Esophagus squamous epithelium (tissue), 5 donors: ENCODE measurements at places on chromosomes 4 and X.
A peak's percentile ranks its signal among the peaks of the same experiment; 100 is the strongest.

DNA sequence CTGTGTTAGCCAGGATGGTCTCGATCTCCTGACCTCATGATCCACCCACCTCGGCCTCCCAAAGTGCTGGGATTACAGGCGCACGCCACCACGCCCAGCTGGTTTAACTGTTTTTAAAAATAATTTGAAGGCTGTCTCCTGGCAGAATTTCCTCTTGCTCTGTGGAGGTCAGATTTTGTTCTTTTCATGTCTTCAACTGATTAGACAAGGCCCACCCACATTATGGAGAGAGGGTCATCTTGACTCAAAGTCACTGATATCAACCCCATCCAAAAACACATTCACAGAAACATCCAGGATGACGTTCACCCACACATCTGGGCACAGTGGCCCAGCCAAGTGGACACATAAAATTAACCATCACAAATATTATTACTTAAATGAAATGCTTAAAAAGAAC, 365.4 kb downstream of the DHRSX start:
- H3K27me3 ChIP-seq = no peaks in the 10 kb centered on the region
- H3K36me3 ChIP-seq = no peaks in the 10 kb centered on the region
- no peaks in the 10 kb centered on the region for H3K4me1 ChIP-seq
- H3K27ac ChIP-seq = no peak overlapping the region
- no peak for DNase-seq

DNA sequence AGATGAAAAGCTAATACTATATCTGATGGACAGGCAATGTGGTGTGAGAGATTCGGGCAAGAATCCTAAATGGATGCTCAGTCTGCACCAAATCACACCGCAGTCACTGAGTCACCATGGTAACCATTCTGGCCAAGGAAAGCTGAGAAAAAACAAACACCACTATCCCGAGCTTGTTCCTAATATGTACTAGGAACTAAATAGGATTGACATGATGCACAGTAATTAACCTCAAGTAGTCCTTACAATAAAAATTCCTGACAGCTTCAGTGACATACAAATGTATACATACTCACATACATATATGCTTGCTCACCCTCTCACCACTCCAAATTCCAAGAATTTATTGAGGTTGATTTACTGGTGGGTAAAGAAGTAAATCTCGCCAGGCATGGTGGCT, 1.1 kb upstream of the RAB40A start:
- H3K4me1 ChIP-seq = no peaks in the 10 kb centered on the region
- H3K4me3 ChIP-seq = no peak overlapping the region
- no peak for DNase-seq
- H3K27me3 ChIP-seq = no peaks in the 10 kb centered on the region
- H3K36me3 ChIP-seq = no peaks in the 10 kb centered on the region

DNA sequence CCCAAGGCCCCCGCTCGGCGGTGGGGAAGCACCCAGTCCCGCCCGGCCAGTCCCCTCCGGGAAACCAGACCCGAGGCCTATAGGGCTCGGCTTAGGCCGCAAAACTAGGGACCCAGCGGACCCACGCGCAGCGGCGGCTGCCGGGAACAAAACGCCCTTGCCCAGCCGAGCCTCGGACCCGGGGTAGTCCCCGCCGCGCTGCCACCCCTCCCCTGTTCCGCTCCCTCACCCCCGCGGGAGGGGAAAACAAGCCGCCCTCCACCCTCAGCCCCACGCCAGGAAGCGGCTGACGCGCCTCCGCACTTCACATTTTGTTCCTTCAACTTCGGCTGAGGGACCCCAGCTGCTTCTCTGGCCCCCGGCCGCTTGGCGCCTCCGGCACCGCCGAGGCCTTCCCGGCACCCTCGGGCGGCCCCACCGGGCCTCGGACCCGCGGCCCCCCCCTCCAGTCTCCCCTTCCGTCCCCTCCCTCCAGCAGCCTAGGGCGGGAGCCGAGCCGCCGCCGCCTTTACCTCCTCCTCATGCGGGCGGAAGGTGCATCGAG, 694 bp downstream of the PDS5A start:
- peak overlapping the region; percentile 79 for H3K4me3 ChIP-seq
- H3K36me3 ChIP-seq = peaks cover 38% of the 10 kb centered on the region
- no peak for DNase-seq
- no peaks in the 10 kb centered on the region for H3K4me1 ChIP-seq
- peak overlapping the region; percentile 99 for H3K27ac ChIP-seq
- H3K27me3 ChIP-seq = no peaks in the 10 kb centered on the region

- peaks cover 8% of the 10 kb centered on the region for H3K4me1 ChIP-seq
- H3K36me3 ChIP-seq = no peaks in the 10 kb centered on the region
- H3K27ac ChIP-seq = no peak overlapping the region
- DNase-seq = no peak
These were observed 31.8 kb downstream of the PDGFC start for GRCh38 chr4:156939801-156940200.

DNA sequence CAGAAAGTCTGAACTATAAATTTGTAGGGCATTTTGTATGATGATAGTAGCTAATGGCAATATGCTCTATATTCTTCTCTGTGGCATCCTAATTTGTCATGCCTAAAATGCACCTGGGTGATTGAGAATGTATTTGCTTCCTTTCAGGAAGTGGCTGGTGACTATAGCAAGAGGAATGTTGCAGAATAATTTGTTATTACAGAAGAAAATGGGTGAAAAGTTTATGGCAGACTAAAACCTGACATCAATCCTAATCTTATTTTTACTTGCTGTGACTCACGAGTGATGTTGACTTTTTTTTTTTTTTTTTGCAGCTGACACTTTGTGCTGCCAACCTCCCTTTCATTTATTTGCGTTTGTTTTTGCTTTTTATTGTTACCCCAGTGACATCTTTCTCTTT, 141.1 kb downstream of the MSL3 start:
- no peaks in the 10 kb centered on the region for H3K36me3 ChIP-seq
- no peaks in the 10 kb centered on the region for H3K4me1 ChIP-seq
- H3K27ac ChIP-seq = no peak overlapping the region
- no peak overlapping the region for H3K4me3 ChIP-seq

GRCh38 chr4:146255874-146256273, 41.5 kb downstream of the REELD1 start:
- H3K4me3 ChIP-seq = no peak overlapping the region
- no peaks in the 10 kb centered on the region for H3K36me3 ChIP-seq
- no peaks in the 10 kb centered on the region for H3K27me3 ChIP-seq
- no peaks in the 10 kb centered on the region for H3K4me1 ChIP-seq
- no peak overlapping the region for H3K27ac ChIP-seq
- no peak for DNase-seq

GRCh38 chr4:38891051-38891983, 23.7 kb downstream of the FAM114A1 start:
- no peaks in the 10 kb centered on the region for H3K27me3 ChIP-seq
- peaks cover 3% of the 10 kb centered on the region for H3K4me1 ChIP-seq
- no peak overlapping the region for H3K4me3 ChIP-seq
- H3K27ac ChIP-seq = no peak overlapping the region
- peaks cover 63% of the 10 kb centered on the region for H3K36me3 ChIP-seq

- DNase-seq = peak; percentile 7
- H3K4me3 ChIP-seq = peak within 1 kb of the TSS; percentile 71
- H3K36me3 ChIP-seq = no peaks in the 10 kb centered on the region
- no peaks in the 10 kb centered on the region for H3K27me3 ChIP-seq
- H3K4me1 ChIP-seq = no peaks in the 10 kb centered on the region
- H3K27ac ChIP-seq = peak within 1 kb of the TSS; percentile 93
These were observed at the start of gene HUWE1 for GRCh38 chrX:53686151-53686885. Gene HUWE1 (minus strand): TSS chrX:53686719. CDS start chrX:53654107, 32,612 bp downstream.

DNA sequence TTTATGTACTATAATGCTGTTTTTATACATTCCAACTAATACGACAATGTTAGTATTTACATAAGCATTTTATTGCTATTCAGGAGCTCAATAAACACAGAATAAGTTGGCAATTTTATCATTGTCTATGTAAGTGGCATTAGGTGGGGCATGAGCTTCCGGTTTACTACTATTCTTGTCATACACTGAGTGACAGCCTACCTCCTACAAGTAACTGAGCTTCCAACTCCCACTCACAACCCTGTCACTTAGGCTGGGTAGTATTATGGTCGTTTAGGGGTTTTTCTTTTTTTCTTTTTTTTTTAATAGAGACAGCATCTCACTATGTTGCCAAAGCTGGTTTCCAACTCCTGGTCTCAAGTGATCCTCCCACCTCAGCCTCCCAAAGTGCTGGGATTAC, 7.4 kb downstream of the PPID start:
- no peak overlapping the region for H3K4me3 ChIP-seq
- H3K27ac ChIP-seq = no peak overlapping the region
- H3K27me3 ChIP-seq = no peaks in the 10 kb centered on the region

- no peak overlapping the region for H3K4me3 ChIP-seq
- H3K36me3 ChIP-seq = no peaks in the 10 kb centered on the region
- DNase-seq = no peak
- H3K27me3 ChIP-seq = no peaks in the 10 kb centered on the region
These were observed 64.0 kb downstream of the CCNG2 start for GRCh38 chr4:77220828-77221613.

- peak overlapping the region; percentile 72 for H3K27ac ChIP-seq
- H3K4me1 ChIP-seq = peaks cover 18% of the 10 kb centered on the region
- no peak for DNase-seq
- no peak overlapping the region for H3K4me3 ChIP-seq
- H3K36me3 ChIP-seq = no peaks in the 10 kb centered on the region
These were observed 7.6 kb upstream of the BST1 start for GRCh38 chr4:15695240-15695699.

DNA sequence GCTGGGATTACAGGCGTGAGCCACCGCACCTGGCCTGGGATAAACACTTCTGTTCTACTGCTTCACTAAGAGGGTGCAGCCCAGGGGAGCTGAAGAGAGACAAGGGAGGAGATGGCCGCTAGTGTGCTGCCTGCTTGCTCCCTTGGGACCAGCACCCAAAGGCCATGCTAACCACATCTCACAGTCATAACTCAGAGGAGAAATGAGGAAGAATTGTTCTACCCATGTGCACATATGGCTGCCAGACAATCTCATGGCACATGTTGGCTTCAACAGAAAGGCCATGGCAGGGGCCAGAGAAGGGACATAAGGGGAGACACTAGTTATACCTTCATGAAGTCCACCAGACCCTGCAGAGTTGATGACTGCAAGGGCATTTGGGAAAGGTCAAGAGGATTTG, 22.4 kb downstream of the CLDN22 start:
- no peaks in the 10 kb centered on the region for H3K27me3 ChIP-seq
- no peak overlapping the region for H3K4me3 ChIP-seq
- H3K27ac ChIP-seq = no peak overlapping the region
- H3K4me1 ChIP-seq = no peaks in the 10 kb centered on the region

- H3K27me3 ChIP-seq = no peaks in the 10 kb centered on the region
- DNase-seq = no peak
- H3K27ac ChIP-seq = no peak overlapping the region
These were observed 62.3 kb downstream of the RTL9 start for GRCh38 chrX:110420771-110421499.

DNA sequence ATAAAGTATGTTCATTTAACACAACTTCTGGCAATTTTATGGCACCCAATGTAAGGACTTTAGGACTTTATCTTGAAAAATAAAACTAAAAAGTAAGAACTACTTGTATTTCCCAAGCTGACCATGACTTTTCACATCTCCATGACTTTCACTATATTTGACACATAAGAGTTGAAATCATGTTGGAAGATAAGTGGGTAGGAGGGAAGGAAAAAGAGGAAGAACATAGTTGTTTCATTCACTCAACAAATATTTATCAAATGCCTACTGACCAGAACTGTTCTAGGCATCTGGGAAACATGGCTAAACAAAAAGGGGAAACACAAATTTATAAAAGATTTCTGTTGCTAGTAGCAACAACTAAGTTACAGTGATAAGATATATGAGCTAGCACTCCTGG, 16.0 kb downstream of the SCLT1 start:
- H3K36me3 ChIP-seq = no peaks in the 10 kb centered on the region
- DNase-seq = no peak
- H3K27me3 ChIP-seq = no peaks in the 10 kb centered on the region
